ENCODE measurements at places on chromosomes 16 and 17.

DNA sequence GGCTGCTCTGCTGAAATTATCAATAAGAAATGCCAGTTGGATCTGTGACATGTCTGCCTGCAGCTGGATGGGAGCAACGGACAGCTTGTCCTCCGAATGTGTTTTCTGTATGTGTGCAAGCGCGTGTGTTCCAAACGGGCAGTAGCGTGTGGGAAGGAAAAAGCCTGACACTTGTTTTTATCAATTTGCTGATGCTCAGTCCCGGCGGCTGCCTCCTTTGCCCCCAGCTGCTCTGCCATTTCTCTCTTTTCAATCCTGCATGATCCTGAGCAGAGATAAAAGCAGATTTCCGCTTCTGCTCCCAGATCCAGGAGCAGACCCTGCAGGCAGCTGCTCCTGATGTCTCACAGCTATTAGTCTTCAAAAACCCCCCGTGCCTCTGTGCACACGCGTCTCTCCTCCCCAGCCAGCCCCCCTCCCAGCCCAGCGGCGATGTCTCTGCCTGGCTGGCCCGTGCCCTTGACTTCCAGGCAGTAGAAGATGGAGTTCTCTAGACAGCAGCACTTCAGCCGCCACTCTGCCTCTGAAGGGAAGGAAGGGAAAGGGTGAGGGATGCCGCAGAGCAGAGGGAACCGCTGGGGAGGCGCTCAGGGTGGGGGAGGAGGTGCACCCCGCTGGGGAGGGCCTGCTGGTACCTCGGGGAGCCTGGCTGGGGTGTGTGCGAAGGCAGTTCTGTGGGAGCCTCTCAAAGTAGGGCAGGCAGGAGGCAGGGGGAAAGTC, 4.1 kb downstream of the PRCD start:
- no peak for DNase-seq

DNA sequence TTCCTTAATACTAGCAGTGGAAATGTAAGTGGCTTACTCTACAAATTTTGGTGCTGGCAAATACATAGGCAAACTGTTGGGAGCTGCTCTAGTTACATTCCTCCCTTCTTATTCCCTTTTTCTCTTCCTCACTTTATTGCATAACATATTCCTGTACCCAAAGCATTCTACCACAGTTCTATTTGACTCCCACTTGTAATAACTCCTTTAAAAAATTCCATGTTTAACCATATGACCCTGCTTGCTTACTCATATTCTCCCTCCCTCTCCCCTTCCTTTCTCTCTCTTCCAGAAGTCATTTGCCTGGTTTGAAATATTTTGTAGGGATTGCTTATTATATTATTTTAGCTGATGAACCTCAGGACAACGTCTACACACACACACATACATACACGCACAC, 22.7 kb downstream of the NQO1 start:
- no peak for DNase-seq

DNA sequence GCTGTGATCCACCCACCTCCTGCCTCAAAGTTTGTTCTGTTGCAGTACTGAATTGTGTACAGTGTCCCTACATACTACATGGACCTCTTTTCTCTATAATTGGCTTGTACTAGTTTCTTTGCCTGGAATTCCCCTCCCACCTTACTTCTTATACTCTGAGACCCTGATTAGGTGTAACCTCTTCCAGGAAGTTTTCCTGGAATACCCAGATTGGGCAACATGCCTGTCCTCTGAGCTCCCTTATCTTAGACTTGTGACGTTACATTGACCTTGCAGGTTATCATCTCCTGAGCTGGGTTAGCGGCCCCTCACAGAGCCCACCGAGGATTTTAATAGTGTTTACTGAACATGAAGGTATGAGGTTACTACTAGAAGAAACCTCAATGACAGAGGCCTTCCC, 237.0 kb downstream of the ZNF423 start:
- no peak for DNase-seq

DNA sequence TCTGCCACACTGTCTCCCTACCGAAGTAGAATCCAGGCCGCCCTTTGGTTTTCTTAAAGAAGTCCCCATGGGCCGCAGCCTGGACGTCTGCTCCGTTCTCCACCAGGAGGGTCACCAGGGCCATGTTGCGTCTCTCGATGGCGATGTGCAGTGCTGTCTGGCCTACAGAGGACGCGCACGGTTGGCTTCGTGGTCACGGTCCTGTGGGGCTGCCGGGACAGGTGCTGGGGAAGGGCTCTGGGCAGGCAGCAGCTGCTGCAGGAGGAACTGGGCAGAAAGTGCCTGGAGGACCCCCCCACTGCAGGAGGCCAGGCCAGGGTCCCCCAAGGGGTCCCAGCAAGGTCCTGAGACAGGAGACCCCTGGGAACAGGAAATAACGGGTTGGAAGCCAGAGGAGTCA, 19.0 kb downstream of the TRPV1 start:
- no peak for DNase-seq

DNA sequence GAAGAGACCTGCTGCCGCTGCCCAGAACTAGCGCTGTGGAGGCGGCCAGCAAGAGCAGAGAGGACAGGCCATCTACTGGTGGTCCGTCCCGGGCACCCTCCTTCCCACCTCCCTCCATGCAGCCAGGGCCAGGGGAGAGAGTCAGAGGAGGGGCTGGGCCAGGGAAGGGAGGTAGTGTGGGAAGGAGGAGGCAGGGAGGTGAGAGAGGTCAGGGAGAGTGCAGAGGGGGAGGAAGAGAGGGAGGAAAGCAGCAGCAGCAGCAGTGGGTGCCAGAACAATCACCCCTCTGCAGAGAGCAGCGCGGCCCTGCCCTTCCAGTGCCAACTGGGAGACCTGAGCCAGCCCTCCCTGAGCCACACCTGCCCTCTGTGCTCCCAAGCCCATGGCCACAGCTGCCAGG, 6.6 kb downstream of the C16orf95 start:
- DNase-seq: no peak

DNA sequence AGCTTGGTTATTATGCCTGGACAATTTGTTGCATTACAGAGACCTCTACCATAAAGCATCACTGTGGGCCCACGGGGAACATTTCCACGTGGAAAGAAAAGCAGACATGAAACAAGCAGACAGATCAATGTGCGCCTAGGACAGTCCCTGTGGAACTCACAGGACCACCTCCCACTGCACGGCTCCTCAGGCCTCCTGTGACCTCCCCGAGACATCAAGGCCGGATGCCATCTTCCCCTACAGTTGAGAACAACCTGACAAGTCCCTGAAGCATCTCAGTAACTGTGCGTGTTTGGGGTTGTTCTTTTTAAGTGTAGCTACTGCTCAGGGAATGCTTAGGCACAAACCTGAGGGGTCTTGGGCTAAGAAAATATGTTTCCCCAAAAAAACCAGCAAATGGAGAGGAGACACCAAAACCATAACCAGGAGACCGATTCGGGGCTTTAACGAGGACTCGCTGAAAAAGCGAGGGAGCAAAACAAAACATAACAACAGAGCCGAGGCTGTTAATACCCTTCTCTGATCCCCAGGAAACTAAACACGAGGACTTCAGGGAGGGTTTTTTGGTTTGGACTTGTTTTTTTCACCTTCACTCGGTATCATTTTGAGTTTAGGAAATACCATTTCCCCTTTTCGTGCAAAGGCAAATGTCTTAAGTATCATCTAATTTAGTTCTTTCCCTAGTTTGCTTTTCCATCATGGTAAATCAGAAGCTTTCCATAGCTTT, 87.1 kb downstream of the CYTH1 start:
- no peak for DNase-seq

DNA sequence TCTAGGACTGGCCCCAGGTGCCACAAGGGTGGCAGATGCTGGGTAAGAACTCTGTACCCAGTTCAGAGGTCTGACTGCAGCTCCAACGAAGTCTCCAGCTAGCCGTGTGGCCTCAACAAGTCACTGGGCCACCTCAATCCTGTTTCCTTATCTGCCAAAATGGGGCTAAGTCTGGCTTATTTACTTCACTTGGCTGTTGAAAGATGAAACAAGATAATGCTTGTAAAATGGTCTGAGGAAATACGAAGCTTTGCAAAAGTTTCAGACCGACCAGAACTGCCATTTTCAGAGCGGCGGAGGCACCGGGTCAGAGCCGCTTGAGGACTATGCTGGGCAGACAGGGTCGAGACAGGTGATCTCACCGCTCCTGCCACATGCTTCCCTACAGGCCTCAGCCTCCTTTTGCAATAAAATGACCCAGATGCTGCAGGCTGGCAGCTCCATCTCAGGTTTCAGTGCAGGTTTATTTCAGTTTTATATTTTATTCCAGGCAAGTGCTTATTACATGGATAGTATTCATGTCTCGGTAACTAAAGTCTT, 17.2 kb downstream of the MNT start:
- DNase-seq: no peak

DNA sequence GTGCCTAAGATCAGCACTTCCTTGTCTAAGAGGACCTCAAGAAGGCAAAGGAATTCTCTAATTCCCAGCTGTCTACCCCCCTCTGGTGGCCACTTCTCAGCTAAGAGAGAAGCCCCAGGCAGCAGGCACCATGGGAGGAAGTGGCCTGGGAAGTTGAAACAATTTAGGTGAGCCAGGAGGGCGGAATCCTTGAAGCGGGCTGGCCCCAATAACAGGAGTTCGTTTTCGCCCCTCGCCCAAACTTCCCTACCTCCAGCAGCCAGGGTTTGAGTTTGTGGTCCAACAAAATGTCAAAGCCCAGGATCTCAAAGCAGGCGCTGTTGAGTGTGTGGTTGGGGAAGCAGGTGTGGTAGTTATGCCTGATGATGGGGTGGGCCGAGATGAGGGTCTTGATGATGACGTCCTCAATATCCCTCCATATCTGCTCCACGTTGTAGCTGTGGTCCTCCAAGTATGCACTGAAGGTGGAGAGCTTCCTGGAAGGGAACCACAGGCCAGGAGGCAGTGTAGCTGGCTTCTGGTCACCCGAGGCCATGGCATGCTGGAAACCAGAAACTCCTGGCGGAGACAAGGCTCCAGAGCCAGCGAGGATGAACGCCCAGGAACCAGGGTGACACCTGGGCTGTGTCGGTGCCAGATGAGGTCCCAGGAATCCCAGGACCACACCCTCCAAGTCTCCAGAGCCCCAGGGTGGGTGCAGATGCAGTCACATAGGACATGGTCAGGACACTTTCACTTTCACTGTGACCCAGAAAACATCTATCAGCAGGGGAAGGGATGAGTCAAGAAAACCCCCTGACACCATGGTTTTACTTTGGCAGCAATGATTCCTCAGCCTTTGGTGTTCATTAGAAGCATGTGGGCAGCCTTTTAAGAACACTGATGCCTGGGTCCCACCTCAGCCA, 25.6 kb downstream of the TTLL6 start:
- DNase-seq: peak; percentile 87

GRCh38 chr17:49513641-49514040, 18.5 kb downstream of the NGFR start:
- no peak for DNase-seq

DNA sequence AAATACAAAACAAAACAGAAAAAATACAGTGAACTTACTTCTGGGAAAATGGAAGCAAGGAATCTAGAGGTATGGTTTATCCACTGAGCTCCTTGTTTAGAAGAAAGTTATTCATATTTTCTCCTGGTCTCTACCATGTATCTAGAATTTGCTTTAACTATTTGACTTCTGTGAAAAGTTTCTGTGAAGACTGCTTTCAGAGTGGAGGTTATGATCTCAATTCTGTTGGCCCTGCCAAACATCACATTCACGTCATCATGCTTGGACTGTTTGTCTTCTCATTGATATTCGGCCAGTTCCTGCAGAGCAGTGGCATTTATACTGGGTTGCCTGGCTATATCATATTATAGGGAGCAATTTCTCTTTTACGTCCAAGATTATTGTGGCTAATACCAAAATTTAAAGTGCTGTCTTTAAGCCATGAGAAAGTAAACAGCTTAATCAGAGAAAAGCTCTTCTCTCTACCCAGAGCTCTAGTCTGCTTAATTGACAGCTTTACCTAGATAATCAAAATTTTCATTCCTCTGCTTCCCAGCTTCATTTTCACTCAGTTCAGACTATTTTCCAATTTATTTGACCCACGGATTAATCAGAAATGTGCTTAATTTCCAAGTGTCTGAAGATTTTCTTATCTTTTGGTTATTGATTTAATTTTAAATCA, at the start of gene ABCA8:
TSS of gene ABCA8 (minus strand) at position 212 of the 661 bp plus-strand sequence. CDS start 13,358 bp downstream, outside the sequence.
- no peak for DNase-seq

- DNase-seq: no peak
Measured at GRCh38 chr16:55552621-55553020, 13.9 kb upstream of the CAPNS2 start.

- DNase-seq: no peak
Measured at GRCh38 chr16:56265184-56265583, 73.9 kb downstream of the GNAO1 start.

GRCh38 chr17:44922136-44922535, 6.8 kb upstream of the GFAP start:
- no peak for DNase-seq

DNA sequence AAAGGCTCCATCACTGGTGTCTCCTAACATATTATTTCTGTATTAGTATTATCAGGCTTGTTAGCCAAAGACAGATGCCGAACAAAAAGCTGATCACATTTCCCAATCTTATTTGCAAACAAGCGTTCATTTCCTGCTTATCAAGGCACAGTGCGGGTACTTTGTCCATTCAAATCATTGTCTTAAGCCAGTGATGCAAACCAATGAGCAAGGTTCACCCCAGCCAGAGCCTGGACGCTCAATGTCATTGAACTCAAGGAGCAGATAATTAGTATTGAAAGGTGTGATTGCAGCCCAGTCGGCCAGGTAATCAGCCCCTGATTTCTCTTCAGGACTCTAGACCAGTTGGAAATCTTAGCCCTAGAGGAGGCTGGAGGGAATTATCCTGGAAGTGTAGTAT, 20.4 kb upstream of the SOX9 start:
- peak; percentile 25 for DNase-seq

- DNase-seq: no peak
Measured at GRCh38 chr17:18920911-18921441, 31.0 kb upstream of the SLC5A10 start.

- no peak for DNase-seq
Measured at GRCh38 chr16:73051226-73051625, 3.3 kb upstream of the ZFHX3 start.

GRCh38 chr16:87704754-87705353, 60.9 kb downstream of the KLHDC4 start:
- no peak for DNase-seq

GRCh38 chr16:4962716-4963115, 4.6 kb downstream of the SEC14L5 start:
- DNase-seq: no peak
